Glomerular endothelial cell (primary cell): ENCODE measurements at places on chromosomes 2 and 18. TPM values are rescaled to one million over a fixed set of nuclear protein-coding genes. Genes with fewer than 3 reads are reported as not detected.

GRCh38 chr18:36456622-36457021 is 159.1 kb downstream of the FHOD3 start:
- no peak for DNase-seq

DNA sequence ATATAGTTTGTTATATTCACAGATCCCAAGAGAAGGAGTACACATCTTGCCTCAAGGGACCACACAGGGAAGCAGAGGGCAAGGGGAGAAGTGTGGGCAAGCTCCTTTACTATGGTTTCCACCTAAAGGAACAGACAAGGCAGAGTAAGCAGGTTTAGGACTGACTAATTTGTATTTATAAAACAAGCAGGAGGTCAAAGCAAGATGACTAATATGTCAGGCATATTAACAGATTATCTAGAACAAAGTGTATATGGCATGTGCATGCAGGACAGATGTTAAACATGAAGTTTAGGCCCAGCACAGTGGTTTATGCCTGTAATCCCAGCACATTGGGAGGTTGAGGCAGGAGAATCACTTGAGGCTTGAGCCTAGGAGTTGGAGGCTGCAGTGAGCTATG is 3.7 kb upstream of the LRP2 start:
- no peak for DNase-seq

DNA sequence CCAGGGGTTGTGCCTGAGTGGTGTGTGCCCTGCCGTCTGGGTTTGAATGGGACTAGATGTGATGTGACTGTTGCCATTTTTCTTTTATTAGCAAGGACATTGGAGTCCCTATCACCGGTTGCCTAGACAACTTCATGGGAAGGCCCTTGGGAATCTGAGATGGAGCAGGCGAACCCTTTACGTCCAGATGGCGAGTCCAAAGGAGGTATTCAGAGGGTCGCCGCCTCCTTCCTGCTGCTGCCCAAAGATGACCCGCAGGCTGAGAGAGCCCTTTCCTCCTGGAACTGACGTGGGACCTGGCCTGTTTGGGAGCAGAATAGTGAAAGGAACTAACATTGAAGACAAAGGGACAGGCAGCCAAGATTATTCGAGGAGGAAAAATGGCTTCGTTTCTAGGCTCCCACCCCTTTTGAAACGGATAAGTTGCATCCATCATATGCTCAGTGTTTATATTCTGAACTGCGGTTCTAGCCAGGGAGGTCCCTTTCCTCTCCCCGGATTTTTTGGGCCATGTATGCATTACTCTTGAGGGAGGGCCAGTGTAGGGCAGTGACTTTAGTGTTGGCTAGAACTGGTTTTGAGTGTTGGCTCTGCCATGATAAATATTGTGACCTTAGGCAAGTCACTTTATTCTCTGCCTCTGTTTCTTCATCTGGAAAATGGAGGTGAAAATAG is 673 bp downstream of the CENPO start:
- no peak for DNase-seq

Gene SLC4A3
- 2.0 TPM in 2 replicates for total RNA-seq

DNA sequence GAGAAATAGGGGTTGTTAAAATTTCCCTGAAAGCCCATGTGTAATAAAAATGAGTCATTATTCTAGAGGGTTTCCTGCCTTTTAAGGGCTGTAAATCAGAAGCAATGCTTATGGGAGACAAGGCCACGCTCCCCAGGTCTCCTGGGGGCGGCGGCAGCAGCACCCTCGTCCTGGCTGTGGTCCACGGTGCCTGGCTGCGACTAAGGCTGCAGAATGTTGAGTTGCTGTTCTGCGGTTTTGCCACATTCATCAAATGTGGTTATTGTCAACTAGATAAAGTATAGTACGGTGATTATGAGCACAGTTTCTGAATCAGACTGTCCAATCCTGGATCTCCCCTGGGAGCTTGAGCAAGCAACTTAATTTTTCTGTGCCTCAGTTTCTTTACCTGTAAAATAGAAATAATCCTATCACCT is 11.9 kb upstream of the AGFG1 start:
- DNase-seq, result no peak

DNA sequence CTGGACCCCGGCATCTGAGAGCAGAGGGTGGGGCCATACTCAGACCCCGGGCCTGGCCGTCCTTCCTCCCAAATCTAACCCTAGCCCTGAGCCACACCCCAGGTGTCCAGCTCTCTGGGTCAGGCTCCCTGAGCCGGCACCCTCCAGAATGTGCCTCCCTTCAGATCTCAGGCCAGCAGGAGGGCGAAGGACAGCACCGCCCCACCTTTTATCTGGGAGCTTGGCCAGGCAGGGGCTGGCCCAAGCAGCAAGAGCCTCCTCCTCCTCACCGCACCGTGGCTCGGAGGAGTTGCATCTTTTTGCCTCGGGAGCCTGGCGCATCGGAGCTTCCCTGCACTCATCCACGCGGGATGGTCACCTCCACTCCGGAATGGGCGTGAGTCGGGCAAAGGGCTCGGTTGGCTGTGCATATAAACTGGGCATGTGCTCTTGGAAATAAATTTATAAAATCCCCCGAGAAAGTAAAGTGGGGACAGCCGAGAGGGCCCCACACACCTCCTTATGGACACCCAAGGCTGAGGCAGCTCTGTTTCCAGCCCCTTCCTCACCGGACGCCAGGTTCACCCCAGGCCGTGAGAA is 69.1 kb upstream of the CTDP1 start:
- no peak for DNase-seq

DNA sequence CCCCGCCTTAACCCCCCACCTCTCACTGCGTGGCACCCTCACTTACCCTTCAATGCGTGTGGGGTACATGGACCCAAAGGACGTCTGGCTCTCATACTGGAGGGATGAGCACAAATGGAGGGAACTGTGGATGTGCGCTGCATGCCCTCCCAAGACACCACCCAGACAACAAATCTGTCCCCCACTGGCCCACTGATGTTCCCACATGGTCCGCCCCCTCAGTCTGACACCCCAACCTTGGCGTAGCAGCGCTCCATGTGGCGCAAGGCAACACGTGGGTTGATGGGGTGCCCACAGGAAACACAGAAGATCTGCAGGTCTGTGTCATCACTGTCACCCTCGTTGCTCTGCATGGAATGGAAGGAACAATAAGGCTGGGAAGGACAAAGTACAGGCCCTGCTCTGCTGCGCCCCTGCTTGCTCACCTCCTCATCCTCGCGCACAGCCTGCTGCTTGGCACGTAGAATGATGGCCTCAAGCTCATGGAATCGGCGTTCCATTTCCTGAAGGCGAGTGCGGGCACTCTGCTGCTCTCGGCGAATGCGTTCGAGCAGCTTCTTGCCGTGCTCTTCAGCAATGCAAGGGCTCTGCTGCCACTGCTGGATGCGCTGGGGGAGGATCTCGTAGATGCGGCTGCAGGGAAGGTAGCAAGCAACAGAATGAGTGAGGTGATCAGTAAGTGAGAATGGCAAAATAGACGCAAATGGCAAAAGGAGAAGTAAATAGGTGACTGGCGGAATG is 2.3 kb upstream of the MBD1 start:
- no peak for DNase-seq

DNA sequence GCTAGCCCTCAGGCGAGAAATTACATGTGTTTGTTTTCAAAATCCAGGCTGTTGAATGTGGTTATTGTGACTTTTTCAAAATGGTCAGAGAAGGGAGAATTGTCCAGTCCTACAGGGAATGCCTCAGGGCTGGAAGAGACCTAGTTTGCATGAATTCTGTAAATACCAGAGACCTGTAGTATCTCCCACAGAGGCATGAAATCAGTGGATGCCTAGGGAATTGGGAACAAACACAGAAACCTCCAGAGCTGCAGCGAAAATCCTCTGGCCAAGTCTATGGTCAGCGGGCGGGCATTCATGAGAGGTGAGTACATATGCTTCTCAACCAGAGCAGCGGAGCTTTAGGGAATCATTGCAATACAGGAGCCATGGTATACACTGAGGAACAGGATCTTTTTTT is 1596.5 kb upstream of the NXPH2 start:
- DNase-seq, result no peak

Gene CYP26B1
- total RNA-seq, result 0.44 and 2.7 TPM in 2 replicates

Gene BCL2
- total RNA-seq, result 2.2 and 6.0 TPM in 2 replicates

- DNase-seq, result no peak
Measured at GRCh38 chr18:51070545-51070944, 40.5 kb downstream of the SMAD4 start.

GRCh38 chr2:129296806-129297205 is 682.7 kb upstream of the RAB6C start:
- DNase-seq, result no peak

DNA sequence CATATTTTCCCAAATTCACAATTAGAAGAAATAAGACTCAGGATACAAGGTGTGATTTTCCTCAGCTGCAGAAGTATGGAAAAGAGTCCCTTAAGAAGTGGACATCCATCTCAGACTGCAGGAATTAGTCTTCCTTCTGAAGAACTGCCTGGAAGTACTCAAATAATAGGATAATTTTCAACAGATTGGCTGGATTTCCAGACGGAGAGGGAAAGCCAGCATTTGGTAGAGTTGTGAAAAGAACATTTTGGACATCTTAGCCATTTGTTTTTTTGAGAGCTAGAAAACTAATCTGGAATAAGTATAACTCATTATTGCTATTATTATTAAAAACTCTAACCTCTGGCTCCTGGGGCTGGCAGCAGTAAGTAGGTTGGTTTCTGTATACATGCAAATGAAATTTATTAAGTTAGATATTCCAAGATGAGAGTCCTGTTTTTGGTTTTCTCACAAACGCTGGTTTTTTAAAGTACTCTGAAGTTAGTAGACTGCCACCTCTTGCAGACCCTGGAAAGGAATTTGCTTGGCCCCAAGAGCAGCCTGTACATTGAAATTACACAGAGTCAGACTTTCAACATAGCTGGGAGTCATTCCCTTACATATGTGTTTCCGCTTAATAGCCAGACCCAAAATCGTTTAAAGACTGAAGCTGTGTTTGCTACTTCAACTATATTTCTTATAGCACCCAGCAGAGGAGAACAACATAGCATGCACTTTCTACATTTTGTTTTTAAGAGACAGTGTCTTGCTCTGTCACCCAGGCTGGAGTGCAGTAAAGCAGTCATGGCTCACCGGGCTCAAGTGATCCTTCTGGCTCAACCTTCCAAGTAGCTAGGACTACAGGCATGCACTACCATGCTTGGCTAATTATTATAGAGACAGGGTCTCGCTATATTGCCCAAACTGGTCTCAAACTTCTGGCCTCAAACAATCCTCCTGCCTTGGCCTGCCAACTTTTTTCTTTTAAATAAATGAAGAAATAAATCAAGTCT is 142.4 kb downstream of the THADA start:
- DNase-seq, result no peak

DNA sequence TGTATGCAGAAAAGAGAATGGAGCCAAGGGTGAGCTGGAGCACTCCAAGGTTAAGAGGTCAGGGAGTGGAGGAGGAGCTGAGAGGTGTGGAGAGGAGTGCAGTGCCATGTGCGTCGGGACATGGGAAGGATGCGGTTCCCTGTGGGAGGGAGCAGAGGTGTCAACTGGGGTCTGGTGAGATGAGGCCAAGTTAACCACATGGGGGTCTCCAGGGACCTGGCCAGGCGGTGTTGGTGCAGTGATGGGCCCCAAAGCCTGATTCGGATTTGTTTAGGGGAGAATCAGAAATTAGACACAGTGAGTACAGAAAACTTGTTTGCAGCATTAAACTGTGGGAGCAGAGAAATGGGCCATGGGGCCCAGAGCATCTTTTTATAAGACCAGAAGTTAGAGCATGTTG is 210.5 kb downstream of the LDLRAD4 start:
- no peak for DNase-seq

GRCh38 chr2:140502951-140503630 is 1627.7 kb downstream of the LRP1B start:
- DNase-seq, result peak; percentile 20

DNA sequence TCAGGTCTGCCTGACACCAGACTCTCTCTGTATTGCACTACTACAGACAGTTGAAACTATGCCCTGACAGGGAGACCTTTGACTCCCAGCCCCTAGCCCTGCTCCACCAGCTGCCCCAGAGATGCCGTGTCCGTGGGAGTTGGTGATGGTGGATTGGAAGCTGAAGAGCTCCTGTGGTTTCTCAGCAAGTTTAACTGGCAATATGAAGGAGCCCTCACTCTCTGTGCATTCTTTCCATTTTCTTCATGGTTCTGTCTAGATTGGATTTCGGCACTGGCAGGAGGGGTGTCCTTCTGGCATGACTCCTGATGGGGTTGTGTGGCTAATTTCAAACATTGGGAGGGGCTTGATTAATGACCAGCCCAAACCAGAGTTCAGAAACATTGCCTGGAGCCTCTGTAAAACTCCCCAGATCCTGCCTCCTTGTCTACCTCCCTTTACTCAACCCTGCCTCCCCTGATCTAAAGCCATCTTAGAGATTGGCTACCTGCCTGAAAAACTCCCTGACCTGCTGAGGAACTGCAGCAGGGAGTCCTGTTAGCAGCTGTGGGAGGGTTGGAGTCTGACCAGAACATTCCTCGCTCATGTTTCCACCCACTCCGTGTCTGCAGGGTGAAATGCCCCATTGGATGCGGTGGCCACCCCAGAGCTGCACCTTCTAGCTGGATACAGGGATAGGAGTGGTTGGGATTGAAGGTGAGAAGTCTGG is 206.9 kb upstream of the SPRED2 start:
- DNase-seq, result no peak

- no peak for DNase-seq
Measured at GRCh38 chr18:48763719-48764100, 187.1 kb downstream of the SMAD7 start.

DNA sequence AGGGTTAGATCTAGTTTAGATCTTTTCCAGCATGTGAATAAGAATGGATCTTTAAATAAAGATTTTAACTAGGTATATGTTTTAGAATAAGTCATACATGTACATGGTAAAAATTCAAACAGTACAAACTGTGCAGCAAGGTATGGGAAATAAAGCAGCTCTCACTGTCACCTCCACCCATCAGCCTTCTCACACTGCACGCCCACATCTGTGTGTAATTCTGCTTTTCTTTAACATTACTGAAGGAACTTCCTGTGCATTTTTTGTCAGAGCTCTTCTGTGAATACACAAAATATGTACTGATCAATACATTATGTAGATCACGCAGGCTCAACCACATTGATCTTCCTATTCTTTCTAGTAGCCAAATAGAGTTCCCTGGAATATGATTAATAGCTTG is 3.4 kb downstream of the CASP8 start:
- DNase-seq, result no peak

Gene FBXO15
- 0.10 and 0.23 TPM in 2 replicates for total RNA-seq

Gene R3HDM1
- total RNA-seq, result 16.9 and 33.9 TPM in 2 replicates

Gene MTA3
- 29.0 and 37.2 TPM in 2 replicates for total RNA-seq

- DNase-seq, result no peak
Measured at GRCh38 chr2:207546822-207547221, 17.1 kb downstream of the CREB1 start.

Gene CHPF
- total RNA-seq, result 37.0 and 53.7 TPM in 2 replicates

GRCh38 chr2:212960336-212960735 is 191.1 kb downstream of the IKZF2 start:
- no peak for DNase-seq

DNA sequence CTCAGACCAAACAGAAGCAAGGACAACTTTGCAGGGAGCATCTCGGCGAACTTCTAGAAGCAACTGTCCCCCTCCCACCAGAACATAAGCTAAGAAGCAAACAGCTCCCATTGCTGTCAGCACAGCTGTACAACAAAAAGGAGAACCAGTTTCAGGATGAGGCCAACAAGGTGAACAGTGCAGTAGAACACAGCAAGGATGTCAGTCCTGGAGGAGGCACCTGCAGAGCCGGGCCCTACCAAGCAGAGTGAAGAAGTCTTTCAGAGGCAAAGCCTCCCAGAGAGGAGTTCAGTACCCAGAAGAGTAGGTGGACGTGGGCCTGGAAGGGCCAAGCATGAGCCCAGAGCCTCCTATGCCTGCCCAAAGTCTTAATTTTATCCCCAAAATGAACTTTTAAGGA is 1.0 kb downstream of the PASK start:
- DNase-seq, result no peak

Gene UNC80
- 0.06 TPM in 1 of 2 replicates, not detected in the other for total RNA-seq
